CD4-positive, alpha-beta T cell (primary cell): ENCODE measurements at places on chromosomes 5 and 9. TPM values are rescaled to one million over a fixed set of nuclear protein-coding genes. Genes with fewer than 3 reads are reported as not detected.

WNT8A gene
- total RNA-seq, result not detected

GRCh38 chr5:34534523-34535103, 121.5 kb upstream of the RAI14 start:
- no peak for DNase-seq

DNA sequence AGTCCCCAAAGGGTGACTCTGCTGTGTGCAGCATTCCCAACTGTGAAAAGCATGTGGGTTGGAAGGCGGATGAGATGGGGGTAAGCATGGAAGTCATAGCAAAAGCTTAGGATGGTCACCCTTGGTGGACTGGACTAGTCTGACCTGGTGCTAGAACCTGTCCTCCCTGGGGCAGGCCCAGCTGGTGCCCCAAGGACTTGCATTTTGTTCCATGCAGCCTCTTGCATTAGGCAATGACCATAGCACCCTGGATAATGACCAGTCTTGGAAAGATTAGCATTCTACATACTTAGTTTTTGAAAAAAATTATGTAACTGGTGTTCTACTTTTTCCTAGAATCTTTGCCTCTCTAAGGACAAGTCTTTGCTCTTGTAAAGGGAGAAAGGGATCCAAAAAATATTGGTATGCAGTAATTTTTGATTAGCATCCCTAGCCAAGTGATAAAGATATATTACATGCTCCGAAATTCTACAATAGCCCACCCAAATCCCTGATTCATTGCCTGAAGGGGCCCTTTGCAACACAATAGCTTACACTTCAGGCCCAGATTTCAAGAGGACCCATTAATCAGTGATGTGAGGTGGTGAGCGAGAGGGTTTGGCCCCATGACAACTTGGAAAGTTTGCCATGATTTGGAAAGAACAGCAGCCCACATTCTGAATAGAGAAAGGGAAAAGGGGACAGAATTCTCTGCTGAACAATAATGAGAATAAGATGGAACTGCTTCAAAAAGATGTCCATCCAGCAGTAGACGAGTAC, 93.3 kb upstream of the CD180 start:
- DNase-seq, result no peak

DNA sequence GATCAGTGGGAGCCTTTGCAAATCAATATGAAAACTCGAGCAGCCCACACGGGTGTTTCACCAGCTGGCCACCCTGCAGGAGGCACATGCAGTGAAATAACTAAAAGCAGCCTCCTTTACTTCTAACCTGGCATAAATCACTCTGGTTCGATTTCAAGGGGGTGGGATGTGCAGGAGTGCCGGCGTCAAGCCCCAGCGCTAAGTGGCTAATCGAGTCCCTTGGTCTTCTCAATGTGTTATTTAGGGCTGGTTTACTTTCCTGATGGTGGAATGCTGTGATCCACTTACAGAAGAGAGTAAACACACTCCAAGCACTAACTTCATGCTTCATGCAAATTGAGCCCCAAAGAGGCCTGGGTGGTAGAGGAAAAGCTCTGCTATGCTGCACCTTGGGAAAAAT, 109.4 kb downstream of the TMEM174 start:
- no peak for DNase-seq

- no peak for DNase-seq
Observed at GRCh38 chr5:38888041-38888440, 42.2 kb downstream of the OSMR start.

DNA sequence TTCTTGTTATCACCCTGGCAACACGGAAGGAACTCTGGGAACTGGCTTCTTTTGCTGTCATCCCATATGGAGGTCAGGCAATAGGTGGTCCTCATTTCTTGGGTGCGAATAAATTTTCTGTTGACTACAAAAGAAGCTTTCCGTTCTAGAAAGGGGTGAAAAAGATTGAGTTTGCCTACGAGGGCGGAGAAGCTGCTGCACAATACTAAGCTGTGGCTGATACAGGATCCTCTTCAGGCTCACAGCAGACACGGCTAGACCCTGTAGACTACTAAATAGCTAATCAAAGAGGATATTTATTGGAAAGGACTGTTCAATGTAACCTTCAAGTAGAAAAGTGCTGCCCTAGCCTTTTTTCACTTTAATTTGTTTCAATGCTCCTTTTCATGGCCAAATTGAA, 58.1 kb downstream of the TJP2 start:
- no peak for DNase-seq

DNA sequence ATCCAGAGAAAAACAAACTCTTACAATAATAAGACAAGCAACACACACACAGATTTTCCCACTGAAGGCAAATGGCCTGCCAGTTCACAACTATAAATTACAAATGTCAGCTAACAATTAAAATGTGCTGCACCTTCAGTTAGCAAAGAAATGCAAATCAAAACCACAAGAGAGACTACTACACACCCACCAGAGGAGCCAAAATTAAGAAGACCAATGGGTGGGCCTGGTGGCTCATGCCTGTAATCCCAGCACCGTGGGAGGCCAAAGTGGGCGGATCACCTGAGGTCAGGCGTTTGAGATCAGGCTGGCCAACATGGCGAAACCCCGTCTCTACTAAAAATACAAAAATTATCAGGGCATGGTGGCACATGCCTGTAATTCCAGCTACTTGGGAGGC, 15.1 kb upstream of the IPPK start:
- no peak for DNase-seq

INSYN2B gene
- not detected for total RNA-seq

- no peak for DNase-seq
Observed at GRCh38 chr5:146794326-146795029, 84.1 kb downstream of the PPP2R2B start.

DNA sequence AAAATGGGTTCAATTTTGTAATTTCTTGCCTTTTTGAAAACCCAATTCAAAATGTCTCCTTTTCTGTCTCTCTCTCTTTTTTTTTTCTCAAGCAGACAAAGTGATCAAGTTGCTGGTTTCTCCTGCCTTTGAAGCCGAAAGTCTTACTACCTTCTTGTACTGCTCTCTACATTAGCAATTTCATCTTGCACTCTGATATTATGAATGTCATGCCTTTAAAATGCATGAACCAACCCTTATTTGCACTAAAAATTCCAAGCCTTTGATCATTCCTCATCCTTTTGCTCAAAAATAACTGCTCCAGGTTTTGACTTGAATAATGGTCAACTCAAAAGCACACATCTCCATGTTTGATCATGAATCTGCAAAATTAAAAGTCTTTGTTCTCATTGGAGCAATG, 125.2 kb downstream of the CETN3 start:
- no peak for DNase-seq

DNA sequence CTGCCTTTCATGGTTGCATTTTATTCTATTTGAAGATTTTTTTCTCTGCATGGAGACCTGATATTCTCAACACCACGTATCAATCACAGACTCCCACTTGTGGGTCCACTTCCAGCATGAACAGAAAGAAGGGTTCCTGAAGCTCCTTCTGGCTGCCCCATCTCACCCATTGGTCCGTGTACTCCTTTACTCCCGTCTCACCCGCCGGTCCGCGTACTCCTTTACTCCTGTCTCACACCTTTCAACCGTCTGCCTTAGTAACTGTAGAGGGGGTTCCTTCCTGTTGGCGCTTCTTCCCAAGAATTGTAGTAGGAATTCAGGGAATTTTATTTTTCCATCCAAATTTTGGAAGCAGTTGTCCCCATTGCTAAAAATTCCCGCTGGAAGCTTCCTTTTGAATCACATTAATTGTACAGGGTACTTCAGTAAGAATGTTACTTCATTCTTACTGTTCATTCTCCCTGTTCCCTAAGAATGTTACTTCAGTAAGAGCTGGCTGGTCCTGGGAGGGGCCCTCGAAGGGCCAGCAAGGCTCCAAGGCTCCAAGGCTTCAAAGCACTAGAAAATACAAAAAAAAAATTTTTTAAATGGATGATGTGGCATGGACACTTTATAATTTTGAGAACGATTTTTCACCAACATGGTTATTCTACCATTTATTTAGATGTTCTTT, 3.9 kb upstream of the LPCAT1 start:
- DNase-seq, result no peak

- DNase-seq, result peak; percentile 62
Observed at GRCh38 chr9:110058304-110058953, 149.5 kb downstream of the C9orf152 start.

DNA sequence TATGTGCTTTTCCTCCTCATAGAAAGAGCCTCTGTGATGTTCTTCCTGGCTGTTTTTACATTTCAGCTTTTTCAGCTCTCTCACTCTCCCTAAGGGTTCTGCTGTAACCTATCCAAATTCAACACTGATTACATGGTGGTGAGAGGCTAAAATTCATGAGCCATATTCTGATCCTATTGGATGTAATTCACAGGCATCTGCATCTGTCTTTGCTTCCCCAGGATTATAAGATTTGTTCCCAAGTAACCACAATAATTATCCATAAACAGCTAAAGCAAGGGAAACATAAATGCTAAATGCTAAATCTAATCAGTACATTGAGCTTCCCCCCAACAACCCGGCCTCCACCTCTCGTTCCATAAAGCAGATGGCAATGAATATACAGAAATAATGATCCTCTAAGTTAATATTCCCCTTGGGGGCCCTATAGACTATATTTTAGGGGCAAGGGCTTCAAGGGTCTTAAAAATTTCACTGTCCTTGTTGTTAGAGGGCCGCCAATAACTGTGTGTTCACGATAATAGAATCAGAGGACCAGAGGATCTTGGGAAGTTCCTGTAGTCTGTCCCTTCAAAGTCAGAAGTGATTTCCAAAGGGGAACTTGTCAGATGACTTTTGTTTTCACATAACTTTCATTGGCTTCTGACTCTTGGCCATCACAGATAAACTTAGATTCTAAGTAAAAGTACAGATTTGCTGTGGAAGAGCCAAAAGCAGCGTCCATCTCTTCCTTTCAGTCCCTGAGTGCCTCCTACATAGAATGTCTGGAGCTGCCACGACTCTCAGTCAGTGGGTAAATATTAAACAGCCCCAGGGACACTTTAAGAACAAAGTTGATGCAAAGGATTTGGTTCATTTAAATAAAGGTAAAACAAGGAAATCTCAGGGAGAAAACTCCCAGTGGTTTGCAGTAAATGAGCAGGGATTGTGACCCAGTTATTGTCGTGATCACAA, 125.6 kb downstream of the ALDH1A1 start:
- no peak for DNase-seq

- no peak for DNase-seq
Observed at GRCh38 chr9:123697686-123698085, 232.2 kb downstream of the DENND1A start.

GRCh38 chr9:5532790-5533189, 22.5 kb downstream of the PDCD1LG2 start:
- DNase-seq, result no peak

GRCh38 chr5:85205430-85205829, 820.8 kb upstream of the EDIL3 start:
- no peak for DNase-seq
